Mucosa of descending colon (tissue), 3 donors: ENCODE measurements at places on chromosomes 2 and 18. TPM values are rescaled to one million over a fixed set of nuclear protein-coding genes. Genes with fewer than 3 reads are reported as not detected.

DNA sequence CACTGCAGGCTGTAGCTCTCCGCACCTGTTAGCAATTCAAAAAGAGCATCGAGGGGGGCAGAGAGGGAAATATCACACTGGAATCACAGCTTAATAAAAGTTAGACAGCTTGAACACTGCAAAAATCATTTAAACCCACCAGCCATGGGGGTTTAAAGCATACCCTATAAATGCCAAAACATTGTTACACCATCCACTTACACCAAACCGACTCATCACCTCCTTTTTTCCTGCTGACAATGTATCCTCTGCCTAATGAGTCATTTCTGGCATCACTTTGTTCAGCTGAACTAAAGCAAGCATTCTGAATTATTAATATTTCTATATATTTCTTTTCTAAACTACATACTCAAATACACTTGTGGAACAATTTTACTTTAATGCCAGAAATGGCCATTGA is 21.6 kb downstream of the MC4R start:
- DNase-seq = no peak

GRCh38 chr2:204321910-204322751 is 223.1 kb upstream of the PARD3B start:
- DNase-seq = no peak

PDCL3 gene
- total RNA-seq = 20.1 TPM

EVX2 gene
- not detected for total RNA-seq
